Activated T-cell treated with anti-CD3 and anti-CD28 coated beads for 24 hours (primary cell): ENCODE measurements at places on chromosomes 16 and 17.
A peak's percentile ranks its signal among the peaks of the same experiment; 100 is the strongest.

DNA sequence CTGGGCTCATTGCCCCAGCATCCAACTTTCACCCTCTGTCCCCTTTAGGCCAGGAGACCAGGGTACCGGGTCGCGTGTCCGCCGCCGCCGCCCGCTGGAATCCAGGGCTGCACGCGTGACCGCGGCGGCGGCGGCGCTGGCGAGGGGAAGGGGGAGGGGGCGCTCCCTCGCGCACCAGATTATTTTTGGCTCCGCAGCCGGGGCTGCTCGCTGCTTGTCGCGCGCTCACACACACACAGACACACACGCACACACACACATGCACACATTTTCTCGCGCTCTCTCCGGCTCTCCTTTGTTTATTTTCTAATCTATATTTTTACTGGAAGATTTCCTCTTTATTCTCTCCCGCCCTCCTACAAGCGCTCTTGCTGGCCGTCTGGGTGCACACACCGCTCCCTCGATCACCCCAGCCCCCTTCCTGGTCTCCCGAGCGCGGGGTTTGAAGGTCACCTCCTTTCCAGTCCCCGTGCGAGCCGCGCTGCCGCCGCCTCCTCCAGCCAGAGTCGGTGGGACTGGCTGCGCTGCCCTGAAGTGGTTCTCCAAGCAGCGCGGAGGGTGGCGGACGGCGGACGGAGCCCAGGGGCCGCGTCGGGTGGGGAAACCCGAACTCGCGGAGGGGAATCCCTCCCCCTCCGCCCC is 921.4 kb upstream of the EEF2KMT start:
- DNase-seq, result no peak

- DNase-seq, result no peak
Measured at GRCh38 chr17:75144816-75145512, 9.3 kb downstream of the JPT1 start.

DNA sequence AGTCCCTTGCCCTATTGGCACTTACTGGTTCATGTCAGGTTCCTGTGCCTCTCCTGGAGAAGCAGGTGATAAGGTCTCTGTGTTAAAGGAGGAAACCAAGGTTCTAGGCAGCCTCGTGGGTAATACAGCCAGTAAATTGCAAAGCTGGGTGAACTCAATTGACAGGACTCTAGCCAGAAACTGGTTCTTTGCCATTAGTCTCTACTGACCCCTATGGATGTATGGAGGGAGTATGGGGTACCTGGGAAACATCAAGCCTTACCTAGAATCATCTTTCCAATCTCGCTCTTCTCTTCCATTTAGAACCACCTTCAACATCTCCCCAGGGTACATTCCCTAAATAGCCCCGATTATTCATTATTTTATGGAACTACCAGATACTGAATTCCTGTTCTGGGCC is 169.3 kb downstream of the CDH13 start:
- no peak for DNase-seq

GRCh38 chr17:59619298-59620063 is at the start of gene CLTC:
TSS of gene CLTC (plus strand) at chr17:59619895. CDS start at chr17:59620132, 237 bp downstream.
- peak; percentile 88 for DNase-seq

DNA sequence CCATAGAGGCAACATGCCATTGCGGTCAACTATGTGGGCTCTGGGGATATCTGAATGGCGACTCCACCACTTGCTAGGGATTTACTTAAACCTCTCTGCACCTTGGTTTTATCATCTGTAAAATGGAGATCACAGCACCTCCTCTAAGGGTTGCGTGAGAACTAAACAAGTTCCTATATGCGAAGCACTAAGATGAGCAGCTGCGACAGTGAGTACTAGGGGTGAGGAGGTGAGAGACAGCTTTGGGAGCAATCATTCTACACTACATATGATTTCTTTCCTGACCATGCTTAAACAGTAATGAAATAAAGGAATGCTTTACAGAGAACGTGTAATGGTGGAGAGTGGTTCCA is 61.4 kb downstream of the CREBBP start:
- DNase-seq, result no peak

DNA sequence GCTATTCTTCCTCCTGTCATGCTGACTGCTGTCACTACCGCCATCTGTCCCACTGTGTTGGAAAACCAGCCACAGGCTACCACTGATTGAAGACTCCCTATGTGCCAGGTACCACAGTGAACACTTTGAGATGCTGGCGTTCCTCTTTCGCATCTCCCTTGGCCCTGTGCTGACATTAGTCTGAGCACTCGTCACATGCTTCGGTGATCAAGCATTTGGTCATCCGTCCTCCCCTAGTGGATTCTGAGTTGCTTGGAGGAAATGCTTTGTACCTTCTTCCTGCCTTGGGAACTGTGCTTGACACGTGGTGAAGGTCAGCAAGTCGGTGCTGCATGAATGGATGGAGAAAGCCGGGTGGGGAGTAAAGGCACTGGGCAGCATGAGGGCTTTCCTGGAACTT is 260.1 kb downstream of the SNX29 start:
- DNase-seq, result no peak

DNA sequence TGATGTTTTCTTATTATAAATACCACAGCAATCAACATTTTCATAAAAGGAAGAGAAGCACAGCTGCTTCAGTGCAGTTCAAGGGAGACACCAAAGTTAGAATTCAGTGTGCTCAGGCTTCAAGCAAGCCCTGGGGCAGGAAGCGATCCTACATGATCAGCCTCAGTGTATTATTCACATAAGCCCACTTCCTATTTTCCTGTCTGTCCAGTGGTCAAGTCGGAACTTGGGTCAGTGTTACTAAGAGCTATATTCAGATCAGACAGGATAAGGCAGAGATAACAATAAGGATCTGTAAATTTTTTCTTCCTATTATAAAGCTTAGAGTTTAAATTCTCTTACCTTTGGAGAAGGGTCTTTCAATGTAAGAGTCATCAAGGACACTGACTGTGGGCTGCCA is 12.9 kb downstream of the HEATR6 start:
- no peak for DNase-seq

GRCh38 chr17:41907185-41907556 is 11.6 kb downstream of the ACLY start:
- DNase-seq, result no peak

- peak; percentile 58 for DNase-seq
Measured at GRCh38 chr17:56786989-56787482, 46.7 kb downstream of the C17orf67 start.
